ENCODE measurements at places on chromosomes 12 and 14.

DNA sequence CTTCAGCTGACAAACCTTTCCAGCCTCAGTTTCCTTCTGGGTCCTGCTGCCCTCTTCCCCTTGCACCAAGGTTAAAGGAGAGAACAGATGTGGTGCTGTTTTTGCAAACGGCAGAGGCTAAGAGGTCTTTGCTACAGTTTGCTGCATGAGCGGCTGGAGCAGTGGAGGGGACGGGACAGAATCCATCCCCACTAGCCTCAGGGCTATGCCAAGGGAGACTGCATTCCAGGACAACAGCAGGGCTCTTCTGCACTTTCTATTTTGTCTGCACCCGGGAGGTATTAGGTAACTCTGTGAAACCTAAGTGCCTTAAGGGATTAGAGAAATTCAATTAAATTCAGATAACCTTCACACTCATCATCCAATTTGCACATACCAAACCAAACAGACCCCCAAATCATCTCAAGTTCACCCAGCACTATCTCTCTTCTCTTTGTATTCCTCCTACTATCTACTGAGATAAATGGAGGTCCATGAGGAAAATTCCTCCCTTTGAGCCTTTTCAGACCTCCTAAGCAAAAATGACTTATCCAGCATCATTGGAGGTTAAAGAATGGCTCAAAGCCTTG lies 103.8 kb upstream of the VRK1 start:
- DNase-seq, result no peak

GRCh38 chr12:8455271-8455670 lies 491 bp upstream of the CLEC6A start:
- DNase-seq, result no peak

DNA sequence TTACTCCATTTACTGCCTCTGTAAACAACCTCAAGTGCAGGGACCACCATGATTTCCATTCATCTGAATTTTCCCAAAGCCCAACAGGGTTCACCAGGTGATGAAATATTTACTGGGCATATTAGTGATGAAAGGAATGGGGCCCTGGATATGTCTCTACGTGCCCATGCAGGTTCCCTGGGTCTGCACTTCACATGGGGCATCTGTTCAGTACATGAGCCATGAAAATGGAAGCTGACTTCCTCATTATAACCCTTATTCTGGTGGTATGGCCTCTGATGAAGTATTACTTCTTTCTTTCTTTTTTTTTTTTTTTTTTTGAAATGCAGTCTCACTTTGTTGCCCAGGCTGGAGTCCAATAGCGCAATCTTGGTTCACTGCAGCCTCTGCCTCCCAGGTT lies 26.5 kb upstream of the CORO1C start:
- DNase-seq, result no peak

GRCh38 chr12:122022393-122023338 lies 982 bp downstream of the BCL7A start:
- DNase-seq, result peak; percentile 26

DNA sequence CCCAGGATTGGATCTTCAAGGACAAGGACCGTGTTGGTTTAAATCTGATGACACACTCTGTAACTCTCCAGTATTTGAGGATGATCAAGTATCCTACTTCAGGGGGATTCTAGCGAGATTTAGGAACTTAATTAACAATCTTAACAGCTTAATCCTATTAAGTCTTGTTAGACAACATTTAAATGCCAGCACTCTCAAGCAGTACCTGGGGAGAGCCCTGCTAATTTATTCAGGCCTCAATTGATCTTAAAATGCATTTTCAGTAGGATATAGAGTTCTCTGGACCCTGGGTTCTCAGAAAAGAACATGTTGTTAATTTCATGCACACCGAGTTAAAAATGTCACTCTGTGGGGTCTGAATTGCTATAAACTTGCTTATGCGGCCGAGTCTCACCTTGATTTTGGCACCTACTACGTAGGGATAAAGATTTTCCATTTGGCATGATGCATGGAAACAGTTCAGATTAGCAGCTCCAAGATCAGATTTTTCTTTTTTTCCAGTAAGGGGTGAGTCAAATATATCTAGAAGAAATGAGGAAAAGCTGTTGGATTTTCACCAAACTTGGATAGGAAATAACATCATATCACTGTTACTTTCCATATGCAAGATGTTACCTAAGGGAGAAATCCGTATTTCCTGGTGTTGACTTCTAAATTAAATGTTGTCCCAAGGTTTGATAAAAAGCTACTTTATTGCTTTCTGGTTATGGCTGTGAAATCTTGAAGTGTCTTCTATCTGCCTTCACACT lies 76.1 kb downstream of the SLC24A4 start:
- DNase-seq, result no peak

GRCh38 chr12:68094645-68095395 lies 64.7 kb downstream of the IFNG start:
- no peak for DNase-seq

GRCh38 chr14:24692382-24693352 lies 58.7 kb upstream of the GZMB start:
- DNase-seq, result peak; percentile 35

DNA sequence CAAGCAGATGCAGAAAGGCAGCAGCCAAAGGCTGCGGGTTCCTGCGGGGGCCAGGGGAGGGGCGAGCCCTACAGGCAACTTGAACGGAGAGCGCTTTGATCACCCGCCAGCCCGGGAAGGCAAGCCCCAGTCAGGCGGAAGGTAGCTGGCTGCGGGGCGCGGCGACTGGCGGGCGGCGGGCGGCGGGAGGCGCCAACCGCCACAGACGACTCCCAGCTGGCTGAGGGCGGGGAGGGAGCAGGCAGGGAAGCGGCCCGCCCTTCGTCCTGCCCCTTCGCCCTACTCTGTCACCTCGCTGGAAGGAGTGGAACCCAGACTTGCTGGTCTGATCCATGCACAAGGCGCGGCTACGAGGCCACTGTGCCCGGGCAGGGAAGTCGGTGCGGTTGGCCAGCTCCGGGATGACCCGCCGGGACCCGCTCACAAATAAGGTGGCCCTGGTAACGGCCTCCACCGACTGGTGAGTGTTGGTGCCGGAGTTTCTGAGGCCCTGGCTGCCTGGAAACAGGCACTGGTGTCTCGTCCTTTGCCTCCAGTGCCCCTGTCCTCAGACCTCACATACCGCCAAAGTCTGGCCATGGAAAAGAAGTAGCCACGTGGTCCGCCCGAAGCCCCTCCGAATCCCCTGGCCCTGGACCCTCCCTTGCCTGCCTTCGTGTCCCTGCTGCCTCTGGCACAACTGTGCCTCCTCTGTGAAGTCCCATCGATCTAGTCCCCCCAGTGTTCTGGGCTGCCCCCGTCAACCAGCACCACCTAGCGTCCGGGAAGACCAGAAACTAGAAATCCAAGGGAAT lies 15.4 kb upstream of the CARMIL3 start:
- peak; percentile 67 for DNase-seq

DNA sequence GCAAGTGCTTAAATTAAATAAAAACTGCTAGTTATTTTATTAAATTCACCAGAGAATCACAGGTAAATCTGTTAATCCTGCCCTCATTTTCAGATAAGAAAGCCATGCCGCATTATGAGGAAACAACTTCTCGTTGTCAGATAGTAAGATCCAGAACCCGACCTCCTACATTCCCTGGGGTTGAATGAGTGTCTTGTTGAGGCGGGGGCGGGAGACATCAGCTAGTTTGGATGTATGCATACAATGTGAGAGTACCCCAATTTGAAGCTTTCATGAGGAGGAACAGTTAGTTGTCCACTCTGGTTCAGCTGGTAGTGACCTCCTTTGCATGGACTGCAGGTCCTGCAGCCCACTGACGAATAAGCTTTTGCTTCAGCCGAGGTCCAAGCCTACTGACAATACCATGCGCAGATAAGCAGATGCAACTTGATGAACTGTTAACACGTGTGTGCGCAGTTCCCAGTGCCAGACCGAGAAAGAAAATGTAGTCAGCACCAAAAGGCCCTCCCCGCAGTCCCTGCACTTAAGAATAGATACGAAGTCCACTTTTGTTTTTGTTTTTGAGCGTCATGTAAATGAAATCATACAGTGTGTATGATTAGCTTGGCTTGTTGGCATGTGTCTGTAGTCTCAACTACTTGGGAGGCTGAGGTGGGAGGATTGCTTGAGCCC lies 34.9 kb downstream of the EVL start:
- DNase-seq, result peak; percentile 47

DNA sequence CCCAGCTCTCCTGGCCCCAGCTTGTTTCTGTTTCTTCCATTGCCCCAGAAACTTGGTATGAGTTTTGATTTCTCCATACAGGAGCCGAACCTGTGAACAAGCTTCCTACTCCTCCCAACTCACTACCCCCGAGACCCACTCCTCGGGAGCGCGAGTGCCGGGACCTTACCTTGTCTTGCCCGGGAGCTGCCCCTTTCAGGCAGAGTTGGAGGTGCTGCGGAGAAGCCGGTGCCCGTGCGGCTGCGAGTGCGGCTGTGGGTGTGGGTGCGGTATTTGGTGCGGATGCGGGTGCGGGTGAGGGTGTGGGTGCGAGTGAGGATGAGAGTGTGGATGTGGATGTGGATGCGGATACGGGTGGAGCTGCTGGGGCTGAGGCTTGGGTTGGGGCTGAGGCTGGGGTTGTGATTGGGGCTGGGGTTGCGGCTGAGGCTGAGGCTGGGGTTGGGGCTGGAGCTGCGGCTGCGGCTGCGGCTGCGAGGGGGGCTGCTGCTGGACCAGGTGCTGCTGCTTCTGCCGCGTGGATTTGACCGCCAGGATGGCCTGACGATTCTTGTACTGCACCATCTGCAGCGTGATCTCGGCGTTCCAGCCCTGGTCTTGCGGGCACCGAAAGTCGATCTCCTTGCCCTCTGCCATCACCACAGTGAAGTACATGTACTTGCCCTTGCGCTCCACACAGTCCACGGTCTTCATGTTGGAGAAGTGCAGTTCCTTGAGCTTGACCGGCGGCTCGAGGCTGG lies 1.1 kb downstream of the PHLDA1 start:
- DNase-seq, result peak; percentile 59

DNA sequence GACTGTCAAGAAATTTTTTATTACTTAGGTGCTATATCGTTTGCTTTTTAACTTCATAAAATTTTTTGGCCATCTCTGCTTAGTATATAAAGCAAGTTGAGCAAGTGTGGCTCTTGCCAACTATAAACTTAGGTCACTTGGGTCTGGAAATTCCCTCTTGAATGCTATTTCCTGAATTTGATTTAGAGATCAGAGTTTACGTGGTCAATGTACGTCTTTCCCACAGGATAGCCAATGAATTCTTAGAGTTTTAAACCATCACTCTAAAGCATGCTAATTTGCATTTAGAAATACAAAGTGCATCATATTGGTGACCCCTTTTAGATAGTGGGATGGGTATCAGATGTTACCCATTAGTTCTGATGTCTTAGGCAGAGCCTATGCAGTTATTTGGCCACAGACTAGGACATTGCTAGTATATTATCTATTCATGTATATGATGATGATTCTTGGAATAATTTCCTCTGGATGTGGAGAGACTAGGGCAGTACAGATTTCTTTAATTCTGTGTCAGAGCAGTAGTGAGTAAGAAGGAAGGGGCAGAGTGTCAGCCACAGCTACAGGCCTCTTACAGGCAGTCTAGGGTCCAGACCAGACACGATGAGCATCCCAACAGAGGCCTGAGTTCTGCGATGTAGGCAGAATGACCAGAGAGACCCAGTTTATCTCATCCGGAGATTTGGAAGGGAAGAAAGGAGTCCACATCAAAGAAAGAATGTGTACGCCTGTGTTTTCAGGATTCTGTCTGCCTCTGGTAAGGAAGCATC lies 30.3 kb downstream of the SCN8A start:
- no peak for DNase-seq

DNA sequence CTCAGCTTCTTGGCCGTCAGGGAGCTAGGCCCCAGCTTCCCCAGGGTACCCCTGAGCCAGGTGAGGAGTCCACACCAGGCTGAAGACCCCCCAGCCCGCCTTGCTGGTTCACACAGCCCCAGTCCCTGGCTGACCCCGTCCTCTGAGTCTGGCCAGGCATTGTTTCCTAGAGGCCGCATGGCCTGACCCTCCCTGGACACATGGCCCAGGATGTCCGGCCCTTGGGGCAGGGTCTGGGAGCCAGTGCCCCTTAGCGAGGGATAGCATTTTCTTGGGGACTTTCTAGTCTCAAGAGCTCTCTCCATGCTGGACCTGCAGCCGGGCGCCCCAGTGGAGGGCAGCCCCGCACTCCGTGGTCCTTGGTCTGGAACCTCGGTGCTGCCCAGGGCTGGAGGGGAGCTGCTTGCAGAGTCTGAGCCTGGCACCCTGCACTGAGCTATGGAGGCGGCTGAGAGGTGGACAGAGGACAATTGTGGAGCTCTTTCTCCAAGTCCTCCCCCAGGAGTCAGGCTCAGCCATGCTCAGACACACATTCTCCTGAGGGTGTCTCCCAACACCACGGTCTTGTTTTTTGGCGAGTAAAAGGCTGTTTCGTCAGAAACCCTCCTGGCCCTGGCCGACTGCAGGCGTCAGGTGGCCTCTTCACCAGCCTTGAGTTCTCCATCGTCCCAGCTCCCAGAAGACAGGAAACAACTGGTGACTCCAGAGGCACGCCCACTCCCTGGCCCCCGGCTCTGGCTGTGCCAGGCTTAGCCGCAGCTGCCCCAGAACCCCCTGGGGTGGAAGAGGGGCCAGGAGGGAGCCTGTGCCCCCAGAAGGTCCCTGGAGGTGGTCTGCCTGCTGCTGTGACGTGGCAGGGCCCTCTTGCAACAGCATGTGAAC lies 17.6 kb upstream of the CRIP2 start:
- no peak for DNase-seq

GRCh38 chr12:69392179-69392928 lies 32.8 kb downstream of the YEATS4 start:
- no peak for DNase-seq

- DNase-seq, result no peak
Measured at GRCh38 chr12:114704096-114704495, 20.1 kb upstream of the TBX3 start.

- DNase-seq, result no peak
Measured at GRCh38 chr12:2489275-2489674, 305.5 kb upstream of the FKBP4 start.

GRCh38 chr12:88958946-88959345 lies 378.7 kb upstream of the KITLG start:
- no peak for DNase-seq

- DNase-seq, result peak; percentile 59
Measured at GRCh38 chr14:104676694-104677511, 12.5 kb upstream of the INF2 start.

DNA sequence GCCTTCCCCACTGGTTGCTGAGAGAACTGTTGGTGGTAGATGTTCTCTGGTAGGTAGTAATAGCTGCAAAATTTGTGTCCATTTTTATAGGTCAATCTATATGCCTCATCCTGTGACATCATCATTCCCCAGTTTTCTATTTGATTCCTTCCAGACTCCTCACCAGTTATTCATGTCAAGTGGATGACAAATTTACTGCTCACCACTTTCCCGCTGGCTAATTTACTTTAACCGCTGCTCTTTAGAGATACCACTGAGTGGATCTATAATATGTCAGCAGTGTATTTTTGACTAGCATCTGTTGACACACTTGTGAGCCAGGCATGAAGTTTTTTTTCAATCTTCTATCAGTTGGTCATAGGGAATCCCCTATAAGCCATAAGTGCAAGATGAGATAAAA lies 24.6 kb downstream of the GPR65 start:
- no peak for DNase-seq

DNA sequence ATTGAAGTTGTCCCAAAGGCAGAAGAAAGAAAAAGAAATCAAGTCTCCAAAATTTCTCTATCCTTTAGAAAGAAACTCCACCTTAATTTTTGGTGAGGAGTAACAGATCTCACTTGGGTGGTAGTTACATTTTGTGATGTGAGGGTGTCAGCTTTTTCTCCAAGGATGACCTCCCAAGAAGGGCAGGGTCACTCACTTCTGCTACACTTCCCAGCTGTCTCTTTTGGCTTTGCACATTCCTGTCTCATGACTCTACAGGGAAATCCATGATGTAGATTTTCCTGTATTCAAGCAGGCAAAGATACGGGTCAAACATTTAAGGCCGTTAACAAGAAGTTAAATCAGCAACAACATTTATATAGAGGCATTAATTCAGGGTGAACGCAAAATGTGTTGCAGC lies 1016.4 kb downstream of the NRXN3 start:
- DNase-seq, result no peak
